Osteoblast (primary cell): ENCODE measurements at places on chromosomes 6 and 20. TPM values are rescaled to one million over a fixed set of nuclear protein-coding genes. Genes with fewer than 3 reads are reported as not detected.

DNA sequence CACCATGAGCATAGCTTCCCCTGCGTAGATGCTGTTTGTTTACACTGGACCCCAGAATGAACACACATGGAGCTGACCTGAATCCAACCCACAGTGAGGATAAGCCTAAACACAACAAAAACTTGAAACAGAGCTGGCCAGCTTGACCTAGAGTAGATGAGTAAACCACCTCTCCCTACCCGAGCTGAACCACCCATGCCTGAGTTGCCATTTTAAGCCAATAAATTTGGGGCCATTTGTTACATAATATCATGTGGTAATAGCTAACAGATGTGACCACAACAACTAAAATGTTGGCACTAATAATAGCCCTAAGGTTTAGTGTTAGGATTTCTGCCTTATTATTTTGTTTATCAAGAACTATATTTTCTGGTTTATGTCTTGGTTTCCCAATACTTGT lies 103.2 kb upstream of the GRIK2 start:
- no peaks in the 10 kb centered on the region for H3K36me3 ChIP-seq
- no peaks in the 10 kb centered on the region for H3K4me1 ChIP-seq
- no peak overlapping the region for H3K4me3 ChIP-seq
- no peak overlapping the region for H3K27ac ChIP-seq
- H3K27me3 ChIP-seq: no peaks in the 10 kb centered on the region
- no peak for DNase-seq

NOX3 gene
- total RNA-seq: not detected in 2 replicates

DNA sequence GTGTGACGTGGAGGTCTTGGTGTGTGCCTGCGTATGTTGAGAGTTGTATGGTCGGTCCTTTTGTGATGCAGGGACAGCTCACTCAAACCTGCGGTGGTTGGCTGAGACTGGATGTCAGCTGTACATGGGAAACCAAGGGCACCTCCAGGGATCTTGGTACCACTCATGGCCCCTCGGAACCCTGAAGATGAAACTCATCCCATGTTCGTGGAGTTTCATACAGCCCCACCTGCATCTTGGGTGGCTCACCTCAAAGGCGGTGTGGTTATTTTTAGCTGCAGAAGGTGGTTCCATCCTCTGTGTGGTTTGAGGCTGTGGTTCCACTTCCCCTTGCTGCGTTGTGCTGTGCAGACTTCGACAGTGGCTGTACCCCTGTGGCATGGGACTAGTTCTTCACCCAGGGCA lies 52.6 kb upstream of the SLC22A1 start:
- peaks cover 79% of the 10 kb centered on the region for H3K36me3 ChIP-seq
- H3K27ac ChIP-seq: no peak overlapping the region
- no peak for DNase-seq
- no peaks in the 10 kb centered on the region for H3K27me3 ChIP-seq
- no peak overlapping the region for H3K4me3 ChIP-seq
- no peaks in the 10 kb centered on the region for H3K4me1 ChIP-seq

BANF2 gene
- not detected in 2 replicates for total RNA-seq
